DMS 273 treated with DMSO at 0.1 percent for 48 hours (cell line): ENCODE measurements at places on chromosomes 6 and 20.
A peak's percentile ranks its signal among the peaks of the same experiment; 100 is the strongest.

DNA sequence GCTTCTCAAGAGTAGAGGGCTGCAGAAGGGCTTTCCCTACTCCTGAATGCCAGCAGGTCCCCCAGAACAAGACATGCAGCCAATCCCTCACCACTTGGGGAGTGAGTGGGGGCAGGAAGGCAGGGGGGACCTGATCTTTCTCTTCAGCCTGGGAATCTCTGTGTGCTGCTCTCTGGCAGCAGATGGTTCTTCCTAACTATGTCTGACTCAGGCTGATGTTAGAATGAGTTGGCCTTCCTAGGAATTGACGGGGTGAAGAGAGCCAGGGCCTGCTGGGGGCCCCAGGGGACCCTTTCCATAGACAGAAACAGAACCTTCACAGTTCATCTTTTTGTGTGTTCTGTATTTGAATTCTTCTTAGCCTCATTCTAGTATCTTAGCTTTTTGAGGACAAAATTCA, 29.0 kb upstream of the TCP11 start:
- no peak for DNase-seq

- DNase-seq: peak; percentile 10
Observed at GRCh38 chr20:11544029-11544678, 373.5 kb upstream of the BTBD3 start.

DNA sequence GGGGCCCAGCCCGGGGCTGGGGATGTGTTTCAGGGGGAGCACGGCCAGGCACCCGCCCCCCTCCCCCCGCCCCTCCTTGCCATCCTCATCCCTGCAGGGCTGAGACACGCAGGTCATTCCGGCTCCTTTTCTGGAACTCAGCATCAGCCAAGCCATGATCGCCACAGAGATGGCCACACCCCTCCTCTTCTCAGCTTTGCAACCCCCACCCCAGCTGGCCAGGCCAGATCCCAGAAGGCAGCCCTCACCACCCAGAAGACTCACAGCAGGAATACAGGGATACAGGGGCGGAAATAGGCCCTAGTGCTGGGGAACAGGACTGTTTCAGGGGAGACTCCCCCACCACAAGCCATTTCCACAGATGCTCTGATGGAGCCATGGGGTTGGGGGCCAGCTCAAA, 33.5 kb downstream of the YTHDF1 start:
- no peak for DNase-seq

DNA sequence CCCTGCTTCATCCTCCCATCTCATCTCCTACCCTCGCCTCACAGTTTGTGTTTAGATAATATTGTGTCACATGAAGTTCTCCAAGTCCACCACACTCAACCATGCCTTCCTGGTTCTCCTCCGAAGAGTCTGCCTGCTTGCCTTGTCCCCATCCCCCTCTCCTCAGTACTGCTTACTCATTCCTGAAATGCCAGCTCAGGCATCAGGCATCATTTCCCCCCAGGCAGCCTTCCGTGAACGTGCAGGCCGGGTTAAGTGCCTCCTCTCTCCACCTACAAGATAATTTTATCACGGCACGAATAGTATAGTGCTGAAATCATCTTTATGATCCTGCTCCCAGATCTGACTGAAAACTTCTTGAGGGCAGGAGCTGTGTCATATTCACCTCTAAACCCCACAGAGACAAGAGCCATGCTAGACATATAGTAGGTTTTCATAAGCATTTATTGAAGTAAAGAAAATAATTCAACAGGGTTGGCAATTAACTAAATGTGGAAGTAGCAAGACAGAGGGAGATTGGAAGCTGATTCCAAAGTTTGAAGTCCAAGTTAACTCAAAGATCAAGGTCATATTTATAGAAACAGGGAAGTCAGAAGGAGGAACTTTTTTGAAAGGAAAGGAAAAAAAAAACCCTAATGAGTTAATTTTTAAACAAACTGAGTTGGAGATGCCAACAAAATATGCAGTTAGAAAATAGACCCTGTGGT, 48.7 kb upstream of the BMP2 start:
- DNase-seq: no peak

- DNase-seq: no peak
Observed at GRCh38 chr6:44842616-44843015, 455.1 kb downstream of the CDC5L start.

GRCh38 chr20:35490736-35491181, 35.4 kb downstream of the CEP250 start:
- no peak for DNase-seq

DNA sequence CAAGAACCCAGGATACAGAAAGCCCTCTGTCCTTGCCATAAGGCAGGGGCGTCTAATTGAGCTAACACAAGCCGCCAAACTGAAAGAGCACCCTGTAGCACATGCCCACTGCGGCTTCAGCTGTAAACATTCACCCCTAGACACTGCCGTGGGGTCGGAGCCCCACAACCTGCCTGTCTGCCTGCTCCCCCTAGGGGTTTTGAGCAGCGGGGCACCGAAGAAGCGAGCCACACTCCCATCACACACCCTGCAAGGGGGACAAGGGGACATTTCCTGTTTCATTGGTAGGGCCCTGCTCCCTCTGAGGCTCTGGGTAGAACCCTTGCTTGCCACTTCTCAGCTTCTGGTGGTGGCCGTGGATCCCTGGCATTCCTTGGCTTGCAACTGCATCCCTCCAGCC, 45.2 kb upstream of the BCLAF1 start:
- DNase-seq: no peak

- DNase-seq: no peak
Observed at GRCh38 chr6:29744131-29744530, 20.9 kb downstream of the HLA-F start.

DNA sequence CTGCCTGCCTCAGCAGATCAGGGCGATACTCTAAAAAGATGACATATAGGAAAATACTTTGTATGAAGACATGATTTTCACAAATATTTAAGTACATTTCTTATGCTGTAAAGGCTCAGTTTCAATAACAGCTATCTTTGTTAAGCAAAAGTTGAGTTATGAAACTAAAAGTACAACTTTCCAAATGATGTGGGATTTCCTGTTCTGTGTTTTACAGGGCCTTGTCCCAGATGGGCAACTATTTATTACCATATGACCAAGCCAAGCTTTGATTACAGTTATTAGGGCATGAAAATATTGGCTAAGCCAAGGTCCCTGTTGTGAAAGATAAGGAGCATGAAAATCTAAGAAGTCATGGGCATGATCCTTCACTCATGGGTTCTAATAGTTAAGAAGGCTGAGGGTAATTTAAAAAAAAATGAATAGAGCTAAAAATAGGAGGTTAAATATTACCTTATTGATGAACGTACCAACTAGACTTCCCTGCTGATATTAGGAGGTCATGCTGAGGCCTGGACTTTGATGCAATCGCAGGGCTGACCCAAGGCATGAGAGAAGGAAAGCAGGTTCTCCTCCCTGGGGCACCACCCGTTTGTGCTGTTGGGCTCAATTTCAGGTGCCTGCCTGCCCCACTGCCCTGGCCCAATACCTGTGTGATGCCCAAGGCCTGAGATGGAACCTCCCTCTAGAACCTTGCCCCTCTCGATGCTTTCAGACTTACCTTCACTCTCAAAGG, 294.4 kb upstream of the PRDM1 start:
- no peak for DNase-seq

GRCh38 chr20:16143596-16143995, 429.7 kb downstream of the KIF16B start:
- no peak for DNase-seq

- no peak for DNase-seq
Observed at GRCh38 chr20:36851490-36851889, 24.4 kb upstream of the TLDC2 start.

DNA sequence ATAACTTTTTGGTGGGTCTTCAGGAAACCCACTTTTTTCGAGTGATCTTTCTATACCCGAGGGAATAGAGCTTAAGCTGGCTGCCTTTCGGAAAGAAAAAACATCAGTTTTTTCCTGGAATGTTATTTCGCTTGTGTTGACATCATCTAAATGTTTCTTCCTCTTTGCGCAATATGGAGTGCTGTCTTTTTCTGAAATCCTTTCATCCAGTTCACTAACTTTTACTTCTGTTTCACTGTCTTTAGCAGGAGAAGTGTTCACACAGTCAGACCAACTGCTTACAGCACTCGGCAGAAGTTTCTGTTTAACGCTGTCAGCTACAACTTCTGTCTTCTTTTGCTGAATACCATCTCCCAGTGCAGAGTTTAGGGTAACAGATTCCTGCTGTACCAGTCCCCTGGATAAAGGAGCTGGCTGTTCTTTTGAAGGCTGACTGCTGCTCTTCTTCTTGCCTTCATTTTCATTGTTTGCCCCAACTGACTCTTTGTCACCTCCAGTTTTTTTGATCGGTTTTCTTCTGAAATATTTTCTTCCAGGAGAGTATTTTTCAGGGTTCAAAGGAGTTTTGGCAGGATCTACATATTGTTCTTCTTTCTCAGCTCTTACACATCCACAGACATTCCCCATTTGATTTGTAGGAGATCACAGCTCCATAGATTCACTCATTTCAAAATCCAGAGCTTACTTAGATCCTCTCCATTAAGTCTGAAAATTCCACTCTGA, 50.0 kb upstream of the DST start:
- no peak for DNase-seq

DNA sequence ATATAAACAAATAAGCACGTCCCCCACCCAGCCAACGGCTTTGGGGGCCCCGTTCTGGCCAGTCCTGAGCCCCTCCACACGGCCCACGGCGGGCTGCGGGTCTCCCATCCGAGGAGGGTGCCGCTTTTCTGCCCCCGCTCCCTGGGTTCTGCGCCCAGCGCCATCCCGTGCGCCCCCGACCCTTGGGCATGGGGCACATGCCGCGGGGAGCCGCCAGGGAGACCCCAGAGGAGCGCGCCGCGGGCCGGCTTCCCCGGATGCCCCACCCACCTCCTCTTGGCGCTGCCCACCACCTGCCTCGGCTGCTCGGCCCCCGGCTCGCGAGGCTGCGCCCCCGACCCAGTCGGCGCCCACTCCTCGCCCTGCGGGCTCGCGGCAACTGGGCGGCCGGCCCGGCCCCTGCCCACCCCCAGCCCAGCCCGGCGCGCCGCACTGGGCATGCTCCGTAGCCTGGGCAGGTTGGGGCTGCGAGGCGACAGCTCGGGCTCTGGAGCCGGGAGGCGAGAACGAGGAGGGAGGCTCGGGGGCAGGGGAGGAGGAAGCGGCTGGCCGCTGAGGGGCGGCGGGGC, 570 bp upstream of the PLCB4 start:
- DNase-seq: no peak

DNA sequence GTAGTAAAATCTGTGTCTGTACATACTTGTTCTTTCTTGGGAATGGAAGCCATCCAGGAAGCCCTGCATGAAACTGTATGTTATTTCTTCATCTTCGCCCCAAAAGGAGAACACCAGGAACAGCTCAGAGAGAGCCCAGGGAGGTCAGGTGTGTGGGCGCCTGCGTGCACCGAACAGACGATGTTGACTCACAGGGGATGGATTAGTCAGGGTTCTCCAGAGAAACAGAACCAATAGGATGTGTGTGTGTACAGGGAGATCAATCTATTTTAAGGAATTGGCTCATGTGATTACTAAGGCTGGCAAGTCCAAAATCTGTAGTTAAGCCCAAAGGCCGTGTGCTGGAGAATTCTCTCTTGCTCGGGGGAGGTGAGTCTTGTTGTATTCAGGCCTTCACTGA, 45.7 kb downstream of the RNASET2 start:
- no peak for DNase-seq

- peak; percentile 3 for DNase-seq
Observed at GRCh38 chr20:32456869-32457478, 98.8 kb downstream of the ASXL1 start.

DNA sequence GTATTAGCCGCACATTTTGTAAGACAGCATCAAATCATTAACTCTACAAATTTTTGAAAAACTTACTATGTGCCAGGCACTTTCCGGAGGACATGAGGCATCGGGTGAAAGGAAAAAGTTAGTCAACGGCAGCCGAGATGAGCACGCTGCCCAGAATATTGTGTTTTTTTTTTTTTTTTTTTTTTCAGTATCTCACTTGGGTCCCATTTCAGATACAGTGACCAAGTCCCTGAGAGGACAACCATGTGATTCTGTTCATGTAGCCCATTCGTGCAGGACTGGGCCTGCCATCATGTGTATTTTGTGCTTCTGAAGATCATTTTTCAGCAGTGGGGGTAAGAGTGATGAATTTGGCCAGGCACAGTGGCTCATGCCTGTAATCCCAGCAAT, 1.3 kb downstream of the SLA2 start:
- DNase-seq: no peak

DNA sequence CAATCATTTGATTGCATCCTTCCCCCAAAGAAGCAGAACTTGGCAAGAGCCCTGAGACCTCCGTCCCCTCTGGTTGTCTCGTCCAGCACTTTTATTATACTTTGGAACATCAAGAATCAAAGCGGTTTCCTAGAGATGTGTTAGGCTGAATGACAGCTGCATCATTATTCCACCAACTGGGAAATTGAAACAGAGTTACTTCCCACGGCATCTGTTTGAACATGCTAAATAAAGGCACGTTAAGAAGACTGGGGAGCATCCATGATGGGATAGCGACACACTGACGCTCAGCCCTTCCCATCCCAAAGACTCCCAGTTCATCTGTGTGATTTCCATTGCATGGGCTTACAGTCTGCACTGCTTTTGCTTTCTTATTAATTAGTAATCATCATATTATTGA, 147.8 kb downstream of the TBC1D7 start:
- no peak for DNase-seq

- DNase-seq: no peak
Observed at GRCh38 chr6:125759184-125759902, 9.9 kb downstream of the HEY2 start.

DNA sequence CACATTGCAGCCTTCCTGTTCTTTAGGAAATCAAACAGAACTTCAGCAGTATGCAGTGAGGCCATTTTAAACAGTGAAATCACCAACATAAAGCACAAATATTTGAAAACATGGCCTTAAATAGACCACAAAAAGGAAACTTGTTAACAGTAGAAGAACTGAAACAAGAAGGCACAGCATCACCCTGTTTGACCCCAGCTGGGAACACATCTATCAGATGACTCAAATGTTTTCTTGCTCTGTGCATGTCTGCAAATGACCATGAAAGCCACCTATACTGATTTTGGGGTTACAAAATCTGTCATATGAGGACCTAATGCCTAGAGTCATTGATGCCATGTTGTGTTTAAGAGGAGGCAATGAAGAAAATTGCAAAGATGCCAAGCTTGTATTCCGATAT, 123.8 kb upstream of the ADGRF1 start:
- no peak for DNase-seq

DNA sequence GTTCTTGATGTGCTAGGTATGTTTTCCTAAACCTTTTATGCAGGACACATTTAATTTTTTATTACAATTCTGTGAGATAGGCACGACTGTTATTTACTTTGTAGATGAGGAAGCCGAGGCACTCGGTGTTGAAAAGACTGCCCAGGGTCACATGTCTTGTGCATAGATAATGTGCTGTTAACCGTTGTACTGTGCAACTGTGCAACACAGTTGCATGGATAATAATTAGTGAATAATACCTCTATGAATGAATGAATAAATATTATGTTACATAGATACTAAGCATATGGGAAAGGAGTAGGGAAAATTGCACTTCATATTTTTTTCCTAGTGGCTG, 60.3 kb upstream of the DEK start:
- DNase-seq: no peak

DNA sequence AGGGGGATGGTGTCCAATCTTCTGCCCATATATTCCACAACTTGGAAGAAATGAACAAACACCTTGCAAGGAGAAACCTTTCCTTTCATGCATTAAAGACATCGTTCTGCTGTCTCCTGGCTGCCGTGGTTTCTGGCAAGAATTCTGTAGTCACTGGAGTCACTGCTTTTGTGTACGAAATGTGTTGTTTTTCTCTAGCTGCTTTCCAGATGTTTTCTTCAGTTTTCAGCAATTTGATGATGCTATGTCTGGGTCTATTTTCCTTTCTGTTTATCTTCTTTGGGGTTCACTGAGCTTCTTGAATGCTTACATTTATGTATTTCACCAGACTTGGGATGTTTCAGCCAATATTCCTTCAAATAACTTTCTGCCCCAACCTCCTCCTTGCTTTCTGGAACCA, 40.6 kb upstream of the SLCO4A1 start:
- no peak for DNase-seq
